ENCODE measurements at places on chromosomes 16 and 17.

GRCh38 chr17:57699751-57700219, 45.3 kb downstream of the CCDC182 start:
- no peak for DNase-seq

GRCh38 chr16:27639561-27640276, 89.8 kb downstream of the KATNIP start:
- no peak for DNase-seq

DNA sequence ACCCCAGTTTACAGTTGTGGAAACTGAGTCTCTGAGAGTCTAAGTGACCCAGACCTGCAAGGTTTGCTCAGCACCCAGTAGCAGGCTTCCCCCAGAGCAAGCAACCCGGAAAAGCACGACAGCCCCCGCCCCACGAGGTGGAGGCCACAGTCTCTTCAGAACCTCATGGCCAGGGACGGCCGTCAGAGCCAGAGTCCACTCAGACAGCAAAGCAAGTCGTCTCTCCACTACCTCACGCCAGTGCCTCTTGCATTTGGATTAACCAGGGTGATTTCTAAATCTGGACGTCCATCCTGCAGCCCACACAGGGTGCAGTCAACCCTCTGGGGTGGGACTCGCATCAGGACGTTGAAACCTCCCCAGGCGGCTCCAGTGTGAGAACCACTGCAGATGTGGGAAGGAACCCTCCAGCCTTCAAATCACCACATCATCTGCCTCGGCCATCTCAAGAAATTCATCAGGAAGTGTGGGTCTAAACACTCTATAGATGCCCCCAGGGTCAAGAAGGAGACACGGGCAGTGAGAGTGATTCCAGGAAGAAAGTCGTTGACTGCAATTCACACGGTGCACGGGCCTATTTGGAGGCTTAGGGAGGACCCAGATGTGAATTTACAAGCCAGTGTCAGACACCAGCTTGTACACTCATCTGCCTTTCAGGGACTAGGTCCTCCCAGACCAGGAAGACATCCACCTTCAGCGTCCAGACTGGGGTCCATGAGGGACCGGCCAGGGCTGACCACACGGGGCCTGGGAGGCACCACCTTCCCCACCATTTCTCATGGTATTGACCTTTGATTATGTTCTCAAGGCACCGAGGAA, 20.2 kb upstream of the RBFOX3 start:
- DNase-seq: no peak

DNA sequence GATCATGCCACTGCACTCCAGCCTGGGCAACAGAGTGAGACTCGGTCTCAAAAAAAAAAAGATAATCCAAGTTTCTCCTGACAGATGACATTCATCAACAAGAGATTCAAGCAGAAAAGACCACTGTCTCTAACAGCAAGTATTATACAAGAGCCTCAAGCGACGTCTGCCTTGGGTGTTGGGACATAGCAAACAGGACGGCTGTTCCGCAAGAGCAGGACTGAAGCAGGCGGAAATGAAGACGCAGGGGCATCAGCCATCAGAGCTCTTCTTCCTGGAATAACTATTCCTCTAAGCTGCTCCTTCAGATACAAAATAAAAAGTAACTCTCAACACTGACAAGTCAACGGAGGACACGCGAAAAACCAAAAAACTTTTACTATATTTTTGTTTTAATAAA, 54.0 kb downstream of the ANKRD11 start:
- DNase-seq: no peak
